Endodermal cell (in vitro differentiated cells): ENCODE measurements at places on chromosomes 12 and 14.

DNA sequence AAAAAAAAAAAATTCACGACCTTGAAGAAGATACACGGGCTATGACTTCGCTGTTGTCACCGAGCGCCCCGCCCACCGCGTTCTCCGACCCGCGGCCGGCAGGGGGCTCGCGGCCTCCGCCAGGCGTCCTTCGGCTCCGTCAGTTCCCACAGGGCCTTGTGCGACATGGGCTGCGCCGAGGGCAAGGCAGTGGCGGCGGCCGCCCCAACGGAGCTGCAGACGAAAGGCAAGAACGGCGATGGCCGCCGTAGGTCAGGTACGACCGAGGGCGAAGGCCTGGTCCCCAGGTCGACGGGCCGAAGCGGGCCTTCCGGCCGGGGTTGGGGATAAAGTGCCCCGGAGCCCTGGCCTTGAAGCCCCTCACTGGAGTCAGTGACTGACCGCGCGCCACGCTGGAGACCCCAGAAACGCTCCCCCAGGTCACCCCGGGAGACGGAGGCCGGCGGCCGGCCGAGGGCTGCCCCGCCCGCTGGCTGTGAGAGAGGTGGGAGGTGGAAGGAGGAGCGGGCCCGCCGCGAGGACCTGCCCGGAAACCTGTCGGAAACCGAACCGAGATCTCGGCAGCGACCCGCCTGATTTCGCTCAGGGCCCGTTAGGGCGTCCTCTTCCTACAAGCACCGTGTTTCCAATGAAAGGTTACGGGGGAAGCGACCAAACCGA is at the start of gene TXNRD1:
Gene TXNRD1, plus strand, starts transcription at position 142 of the 660 bp plus-strand sequence. Its CDS starts 24 bp downstream, at position 166.
- DNase-seq = peak; percentile 98

DNA sequence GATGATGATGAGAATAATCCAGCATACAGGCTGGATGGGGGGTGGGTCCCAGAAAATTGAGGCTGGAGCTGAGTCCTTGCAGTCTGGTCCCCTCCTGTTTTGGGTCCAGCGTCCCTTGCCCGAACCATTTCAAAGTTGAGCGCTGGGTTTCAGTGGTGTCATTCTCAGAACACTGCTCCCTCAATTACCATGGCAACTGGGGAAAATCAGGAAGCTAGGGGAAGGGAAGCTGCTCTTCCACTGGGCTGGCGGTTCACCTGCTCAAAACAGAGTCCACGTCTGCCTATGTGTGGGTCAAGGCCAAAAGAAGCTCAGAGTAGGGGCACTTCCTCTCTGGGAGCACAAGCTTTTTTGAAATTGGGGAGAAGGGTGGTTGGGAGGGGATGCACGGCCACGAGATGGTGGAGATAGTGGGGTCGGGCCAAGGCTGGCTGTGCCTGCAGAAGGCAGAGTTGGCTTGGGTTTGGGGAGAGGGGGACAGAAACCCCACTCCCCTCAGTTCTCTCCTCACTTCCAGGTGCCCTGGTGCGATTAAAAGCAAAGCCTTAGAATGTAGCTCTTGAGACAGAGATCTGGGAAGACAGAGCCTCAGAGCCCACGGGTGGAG is 1.7 kb upstream of the NOS1 start:
- DNase-seq = no peak

DNA sequence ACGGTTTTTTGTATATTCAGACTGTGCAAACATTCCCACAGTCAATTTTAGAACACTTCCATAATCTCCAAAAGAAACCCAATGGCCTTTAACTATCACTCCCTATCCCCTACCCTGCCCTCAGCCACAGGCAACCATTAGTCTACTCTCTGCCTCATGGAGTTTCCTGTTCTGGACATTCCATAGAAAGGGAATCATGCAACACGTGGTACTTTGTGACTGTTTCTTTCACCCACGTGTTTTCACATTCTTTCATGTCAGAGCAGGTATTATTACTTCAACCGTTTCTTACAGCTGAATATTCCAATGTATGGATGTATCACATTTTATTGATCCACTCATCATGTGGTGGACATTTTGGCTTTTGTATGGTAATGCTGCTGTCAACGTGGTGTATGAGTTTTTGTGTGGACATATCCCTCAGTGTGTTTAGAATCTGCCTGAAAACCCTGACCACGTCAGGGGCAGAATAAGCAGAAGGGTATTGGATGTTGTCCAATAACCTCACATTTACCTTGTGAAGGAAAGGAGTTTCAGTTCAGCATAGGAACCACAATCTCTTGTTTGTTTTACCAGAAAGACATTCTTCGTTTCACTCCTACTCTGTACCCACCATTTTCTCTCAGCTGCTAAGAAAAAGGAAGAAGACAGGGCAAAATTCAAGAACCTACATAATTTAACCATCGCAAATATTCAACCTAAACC is 107.5 kb upstream of the DYRK2 start:
- DNase-seq = no peak

DNA sequence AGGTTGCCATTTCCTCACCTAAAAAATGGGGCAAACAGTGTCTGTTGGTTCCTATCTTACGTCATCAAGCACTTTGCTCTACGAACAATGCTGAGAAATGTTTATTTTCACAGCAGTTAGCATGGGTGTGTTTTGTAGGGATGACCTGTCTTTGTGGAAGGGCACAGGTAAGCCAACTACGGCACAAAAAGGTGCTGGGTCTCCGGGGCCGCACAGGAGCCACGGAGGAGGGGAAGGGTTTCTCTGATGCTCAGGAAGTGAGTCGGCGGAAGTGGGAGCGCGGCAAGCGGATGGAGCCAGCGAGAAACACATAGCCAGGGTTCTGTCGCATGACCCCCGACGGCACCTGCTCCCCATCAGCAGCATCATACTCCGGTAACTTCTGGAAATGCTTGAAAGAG is 65.6 kb upstream of the TCL1B start:
- DNase-seq = no peak

- DNase-seq = no peak
Measured at GRCh38 chr12:10339053-10339840, 31.6 kb downstream of the KLRD1 start.

DNA sequence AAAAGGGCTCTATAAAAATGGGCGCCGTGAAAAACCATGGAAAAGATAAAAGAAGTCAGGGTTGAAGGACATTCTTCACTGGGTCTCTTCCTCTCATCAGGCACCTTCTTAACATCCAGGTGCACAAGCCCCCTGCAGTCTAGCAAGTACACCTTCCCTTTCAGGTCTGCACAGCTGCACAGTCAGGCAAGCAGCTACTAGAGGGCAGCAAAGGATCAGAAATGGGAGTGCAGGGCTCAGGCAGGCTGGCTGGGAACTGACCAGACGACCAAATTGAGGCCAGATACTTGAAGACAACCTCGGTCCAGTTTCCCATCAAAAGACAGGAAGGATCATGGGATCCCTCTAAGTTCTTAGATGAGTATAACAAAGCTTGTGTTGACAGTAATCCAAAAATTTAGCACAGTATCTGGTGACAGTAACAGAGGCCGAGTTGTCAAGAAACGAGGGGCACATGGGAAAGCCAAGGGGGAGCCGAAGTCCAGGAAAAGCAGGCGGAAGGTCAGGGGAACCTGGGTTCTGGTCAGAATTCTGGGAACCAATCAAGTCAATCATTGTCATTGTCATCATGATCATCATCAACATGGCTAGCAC is 10.1 kb upstream of the GRIP1 start:
- DNase-seq = peak; percentile 94

GRCh38 chr12:32155961-32156529 is 49.4 kb downstream of the BICD1 start:
- DNase-seq = peak; percentile 61

DNA sequence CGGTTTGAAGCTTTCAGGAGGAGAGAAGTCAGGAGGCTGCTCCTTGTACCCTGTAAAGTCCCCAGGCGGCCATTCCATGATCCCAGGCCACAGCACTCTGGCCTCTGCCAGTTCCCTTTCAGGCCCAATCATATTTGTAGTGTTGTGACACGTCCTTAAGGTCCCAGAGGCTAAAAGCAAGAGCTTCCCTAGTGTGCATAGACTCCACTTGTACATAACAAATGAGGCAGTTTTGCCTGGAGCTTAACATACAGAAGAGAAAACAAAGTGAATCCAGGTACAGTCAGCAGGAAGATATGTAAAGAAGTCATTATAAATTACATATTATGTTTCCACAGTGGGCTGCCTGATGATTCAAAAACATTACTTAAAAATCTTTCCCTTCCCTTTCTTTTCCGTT is 81.1 kb upstream of the RPH3A start:
- DNase-seq = no peak

- no peak for DNase-seq
Measured at GRCh38 chr14:100115236-100115635, 44.2 kb downstream of the DEGS2 start.

DNA sequence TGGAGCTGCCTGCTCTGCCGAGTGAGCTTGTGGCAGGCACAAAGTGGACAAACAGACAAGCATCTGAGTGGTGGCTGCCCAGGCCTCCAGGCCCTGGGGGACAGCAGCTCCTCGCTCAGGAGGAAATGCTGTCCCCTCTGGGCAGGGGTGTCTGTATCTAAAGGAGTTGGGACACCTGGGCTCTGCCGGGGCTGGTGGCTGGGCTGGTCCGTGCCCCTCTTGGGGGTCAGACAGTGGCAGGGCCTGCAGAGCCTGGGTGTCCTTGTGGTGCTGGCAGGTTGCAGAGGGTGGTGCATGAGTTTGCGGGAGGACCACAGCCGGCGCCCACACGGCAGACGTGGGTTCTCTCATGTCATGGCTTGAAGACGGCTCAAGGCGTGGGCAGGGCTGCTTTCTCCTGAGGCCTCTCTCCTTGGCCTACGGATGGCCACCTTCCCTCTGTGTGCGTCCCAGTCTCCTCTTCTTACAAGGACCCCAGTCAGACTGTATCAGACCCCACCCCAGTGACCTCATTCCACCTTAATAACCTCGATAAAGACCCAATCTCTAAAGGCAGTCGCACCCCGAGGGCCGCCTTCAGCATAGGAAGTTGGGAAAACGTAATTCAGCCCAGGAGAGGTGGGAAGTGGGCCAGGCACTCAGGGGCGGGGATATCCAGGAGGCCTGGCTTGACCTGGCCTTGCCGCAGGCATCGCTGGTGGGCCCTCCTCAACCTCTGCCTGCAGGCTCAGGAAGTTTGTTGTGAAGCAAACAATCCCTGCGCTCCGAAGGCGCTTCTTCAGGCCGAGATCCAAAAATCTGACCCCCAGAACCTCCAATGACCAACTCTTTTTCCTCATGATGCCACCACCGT is 110.0 kb downstream of the KIF26A start:
- no peak for DNase-seq

DNA sequence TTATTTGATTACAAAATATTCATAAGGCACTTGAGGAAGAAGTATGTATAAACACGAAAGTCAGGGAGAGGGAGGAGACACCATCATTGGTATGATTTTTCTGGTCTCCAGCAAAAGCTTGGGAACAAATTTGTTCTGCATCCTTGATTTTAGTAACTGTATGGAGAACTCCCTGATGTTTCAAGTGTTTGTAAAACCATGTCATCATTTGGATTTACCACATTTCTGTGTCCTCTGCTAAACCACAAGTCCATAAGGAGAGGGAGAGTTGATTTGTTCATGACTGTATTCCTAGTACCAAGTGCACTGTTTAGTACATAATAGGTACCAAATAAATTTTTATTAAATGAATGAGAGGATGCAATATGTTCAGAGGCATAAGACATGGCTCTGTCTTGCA is 181.1 kb downstream of the BTG1 start:
- DNase-seq = no peak

- DNase-seq = no peak
Measured at GRCh38 chr12:120134307-120134980, 17.9 kb upstream of the RAB35 start.

- DNase-seq = no peak
Measured at GRCh38 chr12:127909041-127909440, 357.9 kb upstream of the TMEM132C start.

GRCh38 chr12:1572731-1573130 is 21.6 kb downstream of the FBXL14 start:
- DNase-seq = no peak

DNA sequence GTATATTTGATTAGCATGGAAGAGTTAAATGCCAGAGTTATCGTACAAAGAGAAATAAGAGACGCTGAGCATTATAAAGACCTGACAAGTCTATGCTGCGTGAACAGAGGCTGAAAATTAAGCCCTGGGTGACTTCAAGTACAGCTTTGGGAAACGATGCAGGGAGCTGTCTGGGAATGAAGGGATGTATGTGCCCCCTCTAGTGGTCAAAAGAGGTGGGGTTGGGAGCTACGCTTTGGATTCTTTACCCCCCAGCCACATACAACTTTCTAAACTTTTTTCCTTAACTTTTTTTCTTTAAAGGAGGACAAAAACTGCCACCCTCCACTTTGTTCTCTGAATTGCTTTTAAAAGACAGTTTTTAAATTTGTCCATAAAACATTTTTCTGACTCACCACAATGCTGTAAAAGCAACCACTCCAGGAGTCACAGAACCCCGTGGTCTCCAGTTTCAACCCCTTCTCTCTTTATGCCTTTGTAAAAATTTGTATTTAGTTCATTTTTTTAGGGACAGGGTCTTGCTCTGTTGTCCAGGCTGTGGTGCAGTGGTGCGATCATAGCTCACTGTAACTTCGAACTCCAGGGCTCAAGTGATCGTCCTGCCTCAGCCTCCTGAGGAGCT is 59.4 kb downstream of the ZNF664 start:
- DNase-seq = peak; percentile 78

DNA sequence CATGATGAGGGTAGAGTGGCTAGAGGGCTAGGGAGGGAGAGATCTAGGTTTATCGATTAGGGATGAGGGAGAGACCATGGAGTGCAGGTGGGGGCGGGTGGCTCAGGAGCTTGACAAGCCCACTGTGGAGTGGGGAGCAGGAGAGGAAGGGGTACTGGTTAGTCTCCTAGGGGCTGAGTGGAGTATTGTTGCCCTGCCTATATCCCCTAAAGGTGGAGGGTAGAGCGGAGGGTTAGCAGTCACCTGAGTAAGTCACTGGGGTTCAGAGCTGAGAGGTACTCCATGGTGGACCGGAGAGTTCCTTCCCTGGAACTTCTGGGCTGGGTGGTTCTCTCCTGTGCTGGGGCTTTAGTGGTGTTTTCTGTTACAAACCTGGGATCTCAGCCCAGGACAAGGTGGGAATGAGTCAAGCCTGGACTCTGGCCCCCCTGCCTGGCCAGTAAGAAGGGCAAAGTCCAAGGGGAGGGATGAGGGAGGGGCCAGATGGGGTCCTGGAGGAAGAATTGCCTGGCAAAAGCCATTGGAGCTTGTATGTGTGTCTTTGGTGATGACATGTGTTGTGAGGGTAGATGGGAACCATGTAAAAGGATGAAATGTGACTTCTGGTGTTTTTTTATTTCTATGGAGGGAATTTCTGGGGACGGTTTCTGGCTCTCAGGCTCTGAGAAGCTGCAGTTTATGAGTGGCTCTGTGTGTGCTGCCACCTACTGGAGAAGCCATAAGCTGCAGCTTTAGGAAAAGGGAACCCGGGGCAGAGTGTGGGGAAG is at the start of gene CIDEB:
Gene CIDEB, minus strand, starts transcription at position 403 of the 767 bp plus-strand sequence. Its CDS starts 119 bp downstream, at position 284.
- peak; percentile 91 for DNase-seq

GRCh38 chr12:14473707-14474287 is 93.9 kb downstream of the PLBD1 start:
- DNase-seq = no peak
